ENCODE measurements at places on chromosomes 7 and 10.

GRCh38 chr7:132465516-132465915, 110.8 kb downstream of the PLXNA4 start:
- H3K27ac ChIP-seq = no peak overlapping the region
- no peaks in the 10 kb centered on the region for H3K27me3 ChIP-seq
- H3K36me3 ChIP-seq = no peaks in the 10 kb centered on the region
- H3K4me1 ChIP-seq = peaks cover 27% of the 10 kb centered on the region

- peak within 1 kb of the TSS; percentile 98 for H3K27ac ChIP-seq
- peaks cover 38% of the 10 kb centered on the region for H3K36me3 ChIP-seq
- no peaks in the 10 kb centered on the region for H3K27me3 ChIP-seq
- H3K4me1 ChIP-seq = peaks cover 13% of the 10 kb centered on the region
- peak within 1 kb of the TSS; percentile 96 for H3K4me3 ChIP-seq
- peak; percentile 91 for DNase-seq
Measured at GRCh38 chr7:2232766-2233520, at the start of gene MAD1L1. TSS of gene MAD1L1 (minus strand) at chr7:2232945. CDS start at chr7:2230133, 2,812 bp downstream.

DNA sequence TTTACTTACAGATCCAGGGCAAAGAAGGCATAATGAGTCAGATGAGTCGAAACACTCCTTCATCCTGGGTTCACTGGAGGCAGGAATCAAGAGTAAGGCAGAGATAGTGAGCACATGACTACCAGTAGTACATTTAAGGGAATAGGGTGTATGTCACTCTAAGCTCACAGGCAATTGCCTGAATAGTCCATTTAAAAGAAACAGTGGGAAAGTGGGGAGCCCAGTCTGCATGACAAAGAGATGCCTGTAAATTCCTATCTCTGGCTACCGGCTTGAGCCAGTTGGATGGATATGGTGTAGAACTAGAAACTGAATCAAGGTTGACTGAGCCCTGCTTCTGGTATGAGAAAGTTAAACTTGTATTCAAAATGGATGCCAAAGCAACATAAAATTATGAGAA, 861.5 kb upstream of the ZWINT start:
- peaks cover 71% of the 10 kb centered on the region for H3K4me1 ChIP-seq
- peak; percentile 61 for DNase-seq
- peak overlapping the region; percentile 96 for H3K27ac ChIP-seq
- peak overlapping the region; percentile 73 for H3K4me3 ChIP-seq
- no peaks in the 10 kb centered on the region for H3K27me3 ChIP-seq
- H3K36me3 ChIP-seq = no peaks in the 10 kb centered on the region

GRCh38 chr7:64876792-64877713, 26.0 kb upstream of the ZNF273 start:
- DNase-seq = peak; percentile 80
- H3K27me3 ChIP-seq = peaks cover 43% of the 10 kb centered on the region

DNA sequence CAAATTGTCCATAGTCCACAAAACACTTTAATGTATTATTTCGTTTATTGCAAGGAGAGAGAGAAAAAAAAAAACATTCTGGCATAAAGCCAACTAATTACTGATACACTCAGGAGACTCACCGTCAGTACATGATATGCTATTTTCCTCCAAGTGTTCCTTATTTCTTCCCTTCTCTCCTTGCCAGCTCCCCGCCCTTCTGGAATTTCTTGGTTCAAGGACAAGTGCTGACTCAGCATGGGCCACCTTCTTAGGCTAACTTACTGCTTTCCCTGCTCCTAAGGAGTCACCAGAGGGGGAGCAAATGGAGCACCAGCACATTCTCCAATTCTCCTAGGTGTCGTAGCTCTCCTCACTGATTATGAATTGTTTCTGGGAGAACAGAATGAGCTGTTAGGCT, 133.8 kb upstream of the HDAC9 start:
- no peaks in the 10 kb centered on the region for H3K27me3 ChIP-seq
- H3K27ac ChIP-seq = no peak overlapping the region
- H3K4me3 ChIP-seq = no peak overlapping the region

GRCh38 chr10:132685101-132685891, 100.7 kb downstream of the NKX6-2 start:
- no peaks in the 10 kb centered on the region for H3K4me1 ChIP-seq
- H3K36me3 ChIP-seq = peaks cover 9% of the 10 kb centered on the region
- H3K4me3 ChIP-seq = no peak overlapping the region
- H3K27me3 ChIP-seq = no peaks in the 10 kb centered on the region
- DNase-seq = peak; percentile 10
- peak overlapping the region; percentile 49 for H3K27ac ChIP-seq

DNA sequence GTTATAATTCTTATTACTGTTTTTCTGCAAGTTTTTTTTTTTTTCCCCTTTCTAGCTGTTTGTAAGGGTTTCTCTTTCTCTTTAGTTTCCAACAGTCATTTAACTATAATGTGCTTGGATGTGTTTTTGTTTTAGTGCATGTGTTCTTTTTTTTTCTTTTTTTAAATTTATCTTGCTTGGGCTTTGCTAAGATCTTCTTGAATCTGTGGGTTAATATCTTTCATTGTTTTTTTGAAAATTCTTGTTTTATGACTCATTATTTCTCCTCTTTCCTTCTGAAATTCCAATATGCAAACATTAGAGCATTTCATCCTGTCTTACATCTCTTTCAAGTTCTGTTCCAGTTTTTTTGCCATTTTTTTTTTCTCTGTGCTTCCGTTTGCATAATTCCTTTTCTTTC, 5.7 kb upstream of the HK1 start:
- H3K36me3 ChIP-seq = no peaks in the 10 kb centered on the region
- H3K4me1 ChIP-seq = no peaks in the 10 kb centered on the region
- H3K27me3 ChIP-seq = no peaks in the 10 kb centered on the region
- no peak overlapping the region for H3K27ac ChIP-seq
- no peak for DNase-seq

DNA sequence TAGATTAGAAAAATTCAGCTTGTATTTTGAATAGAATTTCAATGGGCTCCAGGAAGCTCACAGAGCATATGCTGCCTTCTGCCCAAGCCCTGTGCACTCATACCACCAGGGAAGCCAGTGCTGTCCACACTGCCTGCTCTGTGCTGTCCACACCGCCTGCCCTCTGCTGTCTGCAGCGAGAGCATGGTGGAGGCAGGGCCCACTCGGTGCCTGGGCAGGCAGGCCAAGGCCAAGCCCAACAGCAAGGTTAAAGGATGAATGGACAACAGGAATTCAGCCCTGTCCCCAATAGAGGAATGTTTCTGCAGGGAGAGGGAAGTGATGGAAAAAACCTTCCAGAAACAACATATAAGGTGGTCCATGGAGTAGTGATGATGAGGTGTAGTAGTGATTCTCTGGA, 146.8 kb downstream of the GFRA1 start:
- no peak overlapping the region for H3K4me3 ChIP-seq
- no peak for DNase-seq
- H3K27me3 ChIP-seq = peaks cover 25% of the 10 kb centered on the region
- peaks cover 15% of the 10 kb centered on the region for H3K4me1 ChIP-seq
- H3K36me3 ChIP-seq = no peaks in the 10 kb centered on the region

DNA sequence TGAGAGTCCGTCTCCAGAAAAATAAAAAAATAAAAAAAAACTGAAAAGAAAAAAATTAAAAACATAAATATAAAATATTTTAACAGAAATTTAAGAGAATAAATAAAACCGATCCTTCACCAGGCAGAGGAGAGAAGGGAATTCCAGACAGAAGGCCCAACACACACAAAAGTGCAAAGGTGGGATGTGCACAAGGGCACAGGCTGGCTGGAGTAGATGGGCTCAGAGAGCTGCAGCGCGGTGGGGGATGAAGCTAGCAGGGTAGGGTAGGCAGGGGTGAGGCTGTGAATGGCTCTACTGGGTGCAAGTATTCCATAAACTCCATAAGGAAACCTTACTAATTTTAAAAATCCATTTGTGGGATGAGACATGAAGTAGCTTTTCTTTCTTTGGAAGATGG, 15.7 kb upstream of the ARPC1A start:
- peaks cover 3% of the 10 kb centered on the region for H3K36me3 ChIP-seq
- H3K27me3 ChIP-seq = no peaks in the 10 kb centered on the region
- no peak overlapping the region for H3K4me3 ChIP-seq
- DNase-seq = no peak

GRCh38 chr7:155945670-155946325, 133.5 kb upstream of the SHH start:
- peaks cover 27% of the 10 kb centered on the region for H3K36me3 ChIP-seq
- no peaks in the 10 kb centered on the region for H3K4me1 ChIP-seq
- H3K27me3 ChIP-seq = peaks cover 4% of the 10 kb centered on the region
- H3K27ac ChIP-seq = no peak overlapping the region
- no peak overlapping the region for H3K4me3 ChIP-seq

- no peak overlapping the region for H3K4me3 ChIP-seq
- no peaks in the 10 kb centered on the region for H3K27me3 ChIP-seq
- H3K4me1 ChIP-seq = peaks cover 33% of the 10 kb centered on the region
- 0 out of 2 replicates have a peak, but pooled peaks cover 3% of the 10 kb centered on the region for H3K36me3 ChIP-seq
- H3K27ac ChIP-seq = no peak overlapping the region
Measured at GRCh38 chr7:130893441-130893894, 159.5 kb upstream of the KLF14 start.

DNA sequence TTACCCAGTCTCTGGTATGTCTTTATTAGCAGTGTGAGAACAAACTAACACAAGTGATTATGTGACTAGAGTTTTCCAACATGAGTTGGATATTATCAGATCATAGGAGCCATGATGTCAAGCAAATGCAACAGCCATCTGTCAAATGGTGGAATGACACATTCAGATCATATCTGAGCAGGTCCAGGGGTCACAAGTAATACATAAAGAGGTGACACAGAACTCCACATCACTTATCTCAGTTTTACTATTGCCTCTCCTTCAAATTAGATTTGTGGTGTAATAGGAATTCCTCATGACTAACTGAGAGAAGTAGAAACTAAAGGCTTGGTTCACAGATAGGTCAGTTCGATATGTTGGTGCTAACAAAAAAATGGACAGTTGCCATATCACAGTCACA, 12.2 kb upstream of the SAMD9L start:
- DNase-seq = no peak
- H3K27ac ChIP-seq = no peak overlapping the region
- no peaks in the 10 kb centered on the region for H3K36me3 ChIP-seq
- no peaks in the 10 kb centered on the region for H3K27me3 ChIP-seq
- no peaks in the 10 kb centered on the region for H3K4me1 ChIP-seq

GRCh38 chr10:123143162-123143824, 4.6 kb upstream of the HMX2 start:
- peaks cover 3% of the 10 kb centered on the region for H3K36me3 ChIP-seq
- H3K27me3 ChIP-seq = peaks cover 100% of the 10 kb centered on the region
- no peak overlapping the region for H3K27ac ChIP-seq
- H3K4me1 ChIP-seq = peaks cover 75% of the 10 kb centered on the region

- H3K27me3 ChIP-seq = peaks cover 16% of the 10 kb centered on the region
- DNase-seq = no peak
- H3K4me3 ChIP-seq = no peak overlapping the region
Measured at GRCh38 chr7:156941393-156942182, 7.9 kb upstream of the NOM1 start.

- DNase-seq = no peak
- no peak overlapping the region for H3K4me3 ChIP-seq
- H3K4me1 ChIP-seq = peaks cover 13% of the 10 kb centered on the region
Measured at GRCh38 chr7:131950758-131951157, 394.3 kb upstream of the PODXL start.

DNA sequence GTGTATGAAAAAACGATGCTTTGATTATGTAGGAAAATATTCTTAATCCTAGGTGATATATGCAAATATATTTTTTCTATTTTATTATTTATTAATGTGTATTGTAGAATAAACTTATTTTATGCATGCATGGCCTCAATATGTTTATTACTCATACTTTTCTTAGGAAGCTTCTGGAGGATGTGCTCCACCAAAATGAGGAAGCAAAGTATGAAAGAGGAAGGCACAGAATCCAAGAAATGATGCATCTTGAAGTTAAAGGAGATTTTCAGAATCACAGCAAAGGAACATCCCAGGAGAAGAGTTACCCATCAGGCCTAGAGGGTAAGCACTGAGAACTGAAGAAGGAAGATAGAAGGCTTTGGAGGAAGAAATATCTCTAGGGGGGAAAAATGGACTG, 35.0 kb upstream of the MRPS16 start:
- H3K36me3 ChIP-seq = peaks cover 9% of the 10 kb centered on the region
- no peak overlapping the region for H3K27ac ChIP-seq
- H3K27me3 ChIP-seq = peaks cover 3% of the 10 kb centered on the region
- H3K4me3 ChIP-seq = no peak overlapping the region

DNA sequence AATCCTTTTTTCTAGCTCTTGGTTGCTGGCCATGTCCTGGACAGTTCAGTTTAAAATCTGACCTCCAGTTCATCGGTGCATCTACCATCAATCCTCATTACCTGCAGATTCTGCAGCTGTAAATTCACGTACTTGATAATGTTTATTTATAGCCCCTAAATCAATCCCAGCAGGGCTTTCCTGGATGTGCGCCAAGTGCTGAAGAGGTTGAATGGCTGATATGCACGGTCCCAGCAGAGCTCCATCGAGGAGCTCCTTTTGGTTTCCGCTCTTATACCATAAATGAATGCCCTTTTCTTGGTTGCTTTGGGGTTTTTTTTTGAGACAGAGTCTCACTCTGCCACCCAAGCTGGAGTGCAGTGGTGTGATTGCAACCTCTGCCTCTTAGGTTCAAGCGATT, 91.2 kb upstream of the CCZ1B start:
- peaks cover 11% of the 10 kb centered on the region for H3K27me3 ChIP-seq
- DNase-seq = no peak
- H3K36me3 ChIP-seq = no peaks in the 10 kb centered on the region
- H3K4me1 ChIP-seq = no peaks in the 10 kb centered on the region
- H3K27ac ChIP-seq = no peak overlapping the region
- H3K4me3 ChIP-seq = no peak overlapping the region

- DNase-seq = no peak
- no peaks in the 10 kb centered on the region for H3K4me1 ChIP-seq
- no peak overlapping the region for H3K4me3 ChIP-seq
- H3K27me3 ChIP-seq = no peaks in the 10 kb centered on the region
Measured at GRCh38 chr10:24929904-24930303, 22.5 kb downstream of the PRTFDC1 start.

- no peak for DNase-seq
- no peaks in the 10 kb centered on the region for H3K36me3 ChIP-seq
- H3K4me3 ChIP-seq = no peak overlapping the region
- no peak overlapping the region for H3K27ac ChIP-seq
Measured at GRCh38 chr10:69438536-69439349, 12.5 kb upstream of the TSPAN15 start.

GRCh38 chr7:111593343-111593742, 31.1 kb upstream of the IMMP2L start:
- no peaks in the 10 kb centered on the region for H3K27me3 ChIP-seq
- no peak overlapping the region for H3K27ac ChIP-seq
- H3K4me3 ChIP-seq = no peak overlapping the region
- H3K36me3 ChIP-seq = peaks cover 31% of the 10 kb centered on the region
- peaks cover 9% of the 10 kb centered on the region for H3K4me1 ChIP-seq

- no peak for DNase-seq
- H3K27me3 ChIP-seq = no peaks in the 10 kb centered on the region
- H3K36me3 ChIP-seq = no peaks in the 10 kb centered on the region
Measured at GRCh38 chr7:80231707-80232106, 97.1 kb downstream of the GNAI1 start.

- no peaks in the 10 kb centered on the region for H3K27me3 ChIP-seq
- no peak overlapping the region for H3K27ac ChIP-seq
- DNase-seq = no peak
- no peak overlapping the region for H3K4me3 ChIP-seq
Measured at GRCh38 chr10:74835963-74836362, 9.6 kb downstream of the KAT6B start.

- H3K27ac ChIP-seq = peak overlapping the region; percentile 76
- peak; percentile 60 for DNase-seq
- H3K4me1 ChIP-seq = peaks cover 7% of the 10 kb centered on the region
- H3K27me3 ChIP-seq = no peaks in the 10 kb centered on the region
- H3K4me3 ChIP-seq = no peak overlapping the region
- peaks cover 4% of the 10 kb centered on the region for H3K36me3 ChIP-seq
Measured at GRCh38 chr7:150955519-150956394, 22.4 kb downstream of the KCNH2 start.
